Occipital lobe (tissue), 3 donors: ENCODE measurements at places on chromosomes 1 and 21. TPM values are rescaled to one million over a fixed set of nuclear protein-coding genes. Genes with fewer than 3 reads are reported as not detected.

BMP8B gene
- 0.16 TPM for total RNA-seq

CNR2 gene
- not detected for total RNA-seq

C4BPB gene
- not detected for total RNA-seq

AADACL4 gene
- not detected for total RNA-seq

LEMD1 gene
- total RNA-seq: 6.9 TPM

CRYAA gene
- not detected for total RNA-seq

MMP23B gene
- total RNA-seq: 0.31 TPM

ST6GALNAC3 gene
- 16.5 TPM for total RNA-seq

CD1D gene
- total RNA-seq: 1.6 TPM

CD1B gene
- not detected for total RNA-seq

NRAS gene
- total RNA-seq: 68.0 TPM

KLHDC7A gene
- 0.16 TPM for total RNA-seq

LORICRIN gene
- not detected for total RNA-seq

RIMKLA gene
- total RNA-seq: 22.9 TPM

ELAPOR1 gene
- total RNA-seq: 19.5 TPM

SERTAD4 gene
- total RNA-seq: 3.6 TPM

BNIPL gene
- 0.16 TPM for total RNA-seq

TGFB2 gene
- 61.8 TPM for total RNA-seq

ADGRL2 gene
- 130 TPM for total RNA-seq

DYNLT4 gene
- total RNA-seq: not detected
